ENCODE measurements at places on chromosomes 2 and 18.

DNA sequence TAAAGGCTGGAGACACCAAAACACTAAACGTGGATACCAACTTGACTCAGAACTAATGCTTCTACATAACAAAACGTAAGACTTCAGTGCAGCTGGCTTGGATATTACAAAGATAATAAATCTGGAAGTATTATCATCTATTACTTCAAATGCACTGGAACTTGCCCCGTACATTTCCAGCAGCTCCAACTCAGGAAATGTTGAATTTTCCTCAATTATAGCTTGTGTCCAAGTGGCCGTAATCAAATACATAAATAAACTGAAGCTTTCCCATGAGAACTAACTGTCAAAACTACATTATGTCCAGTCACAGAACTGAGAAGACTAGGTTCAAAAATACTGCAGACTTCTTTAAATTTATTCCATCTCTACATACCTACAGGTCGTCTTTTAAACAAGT lies 6.2 kb downstream of the PDE1A start:
- no peak for DNase-seq

DNA sequence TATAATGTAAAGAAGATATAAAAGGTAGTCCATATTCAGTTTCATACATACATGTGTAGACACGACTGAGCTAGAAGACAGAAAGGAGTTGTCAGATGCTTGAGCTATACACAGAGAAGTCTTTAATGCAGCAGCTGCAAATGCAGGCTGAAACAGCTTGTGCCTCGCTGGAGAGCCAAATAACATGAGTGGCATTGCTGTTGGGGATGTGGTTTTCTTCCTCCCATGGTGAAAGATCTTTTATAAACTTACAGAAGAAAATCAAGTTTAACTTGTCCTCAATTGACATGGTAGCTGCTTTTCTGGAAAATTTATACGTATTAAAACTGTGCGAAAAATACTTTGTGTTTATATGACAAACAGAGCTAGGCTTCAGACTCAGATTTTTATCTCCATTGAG lies 16.4 kb upstream of the IL1R1 start:
- no peak for DNase-seq

DNA sequence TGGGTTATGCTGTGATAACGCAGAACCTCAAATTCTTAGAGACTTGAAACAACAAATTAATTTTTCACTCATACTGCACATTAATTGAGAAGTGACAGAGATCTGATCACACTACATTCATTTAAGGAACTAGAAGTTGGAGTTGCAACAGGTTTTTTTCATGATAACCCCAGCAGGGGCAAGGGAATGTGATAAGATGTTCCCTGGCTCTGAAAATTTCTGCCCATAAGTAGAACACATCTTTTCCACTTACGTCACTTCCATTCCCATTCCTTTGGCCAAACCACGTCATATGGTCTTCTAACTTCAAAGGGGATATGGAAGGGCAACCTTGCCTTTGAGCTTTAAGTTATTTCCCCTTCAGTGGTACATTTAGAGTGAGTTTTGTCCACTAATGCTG lies 29.7 kb upstream of the PSME4 start:
- DNase-seq, result peak; percentile 67

- no peak for DNase-seq
Observed at GRCh38 chr18:25262920-25263319, 89.0 kb downstream of the ZNF521 start.

DNA sequence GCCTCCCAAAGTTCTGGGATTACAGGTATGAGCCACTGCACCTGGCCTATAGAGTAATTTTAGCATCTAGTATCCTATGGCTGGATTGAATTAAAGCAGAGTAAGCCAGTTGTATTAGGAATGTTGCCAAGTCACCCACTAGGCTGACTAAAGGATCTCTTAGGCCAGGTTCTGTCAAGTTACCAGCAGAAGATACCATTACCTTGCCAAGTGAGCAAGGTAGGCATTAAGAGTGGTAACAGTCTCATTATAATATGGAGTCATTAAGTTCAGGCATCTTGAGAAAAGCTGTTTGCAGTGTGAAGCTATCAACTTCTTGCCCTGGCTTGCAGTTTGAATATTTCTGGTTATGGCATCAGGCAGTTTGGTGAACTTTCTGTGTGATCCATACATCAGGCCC lies 37.0 kb upstream of the MTCL1 start:
- DNase-seq, result no peak

DNA sequence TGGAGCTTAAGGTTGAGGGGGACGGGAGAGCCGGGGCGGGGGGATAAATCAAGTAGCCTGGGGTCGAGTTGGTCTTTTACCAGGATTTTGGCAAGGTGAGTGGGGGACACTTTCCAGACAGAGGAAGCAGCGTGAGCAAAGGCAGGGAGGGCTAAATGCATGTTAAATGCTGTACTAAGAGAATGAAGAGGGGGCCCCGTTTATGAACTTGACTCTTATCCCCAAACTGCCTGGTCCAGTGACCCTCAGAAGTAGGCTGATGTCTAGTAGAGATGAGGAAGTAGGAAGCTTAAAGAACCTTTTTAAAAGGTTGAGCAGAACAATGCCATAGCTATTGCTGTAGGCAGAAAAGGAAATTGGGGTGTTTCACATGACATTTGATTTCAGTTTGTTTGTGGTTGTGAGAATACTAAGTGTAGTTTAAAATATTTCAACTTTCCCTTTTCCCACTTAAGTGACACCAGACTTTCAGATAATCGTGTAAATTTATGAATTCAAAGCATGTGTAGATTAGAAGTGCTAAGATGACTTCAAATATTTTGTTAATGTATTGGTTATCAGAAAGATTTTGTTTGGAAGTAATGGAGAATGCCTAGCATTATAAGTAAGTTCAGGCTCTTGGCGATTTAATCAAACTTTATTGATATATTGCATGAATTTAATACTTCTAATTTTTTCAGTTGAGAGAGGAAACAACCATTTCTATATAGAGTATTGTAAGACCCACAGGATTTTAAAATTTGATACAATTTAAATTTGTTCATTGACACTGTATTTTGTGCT lies 1.8 kb downstream of the REL start:
- DNase-seq, result peak; percentile 20

DNA sequence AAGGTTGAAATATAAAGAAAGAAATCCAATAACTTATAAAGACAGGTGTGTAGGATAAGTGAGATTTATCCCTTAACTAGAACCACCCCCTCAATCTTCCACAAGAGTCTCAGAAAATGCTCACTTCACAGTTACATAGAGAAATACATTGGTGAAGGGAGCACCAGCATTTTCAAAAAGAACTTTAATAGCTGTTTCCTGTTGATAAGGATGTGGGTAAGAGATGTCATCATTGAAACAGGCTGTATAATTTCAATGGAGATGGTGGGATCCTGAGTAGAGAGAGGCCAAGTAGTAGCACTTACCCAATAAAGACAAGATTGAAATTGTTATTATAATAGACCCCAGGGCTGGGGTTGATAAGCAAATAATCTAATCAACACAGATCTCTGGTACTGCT lies 162.2 kb upstream of the TACR1 start:
- DNase-seq, result no peak

GRCh38 chr2:240794178-240794721 lies 25.8 kb downstream of the KIF1A start:
- DNase-seq, result no peak

- DNase-seq, result peak; percentile 24
Observed at GRCh38 chr18:54928236-54928635, 31.0 kb downstream of the CCDC68 start.

All from fibroblast of pulmonary artery (primary cell).